Brain microvascular endothelial cell (primary cell): ENCODE measurements at places on chromosomes 12 and 14.

GRCh38 chr12:98772818-98773217 lies 127.7 kb downstream of the APAF1 start:
- DNase-seq = no peak

DNA sequence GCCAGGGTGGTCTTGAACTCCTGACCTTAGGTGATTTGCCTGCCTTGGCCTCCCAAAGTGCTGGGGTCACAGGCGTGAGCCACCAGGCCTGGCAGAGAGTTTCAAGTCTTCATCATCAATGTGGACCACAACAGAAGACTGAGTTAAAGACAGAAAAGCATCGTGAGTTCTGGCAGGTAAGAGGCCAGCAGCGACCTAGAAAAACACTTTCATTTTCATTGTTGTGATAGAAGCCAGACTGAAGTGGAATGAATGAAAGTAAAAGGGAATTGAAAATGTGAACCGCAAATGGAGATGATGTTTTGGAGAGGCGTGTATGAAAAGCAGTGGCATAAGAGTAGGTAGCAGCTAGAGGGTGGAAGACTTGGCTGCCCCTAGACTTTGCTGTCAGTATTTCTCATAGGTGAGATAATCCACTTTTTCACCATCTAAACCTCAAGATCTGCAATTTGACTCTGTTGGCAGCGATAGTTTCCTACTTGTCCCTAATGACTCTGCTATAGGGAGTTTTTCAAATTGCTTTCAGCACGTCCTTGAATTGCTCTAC lies 47.1 kb upstream of the PLEKHA5 start:
- no peak for DNase-seq

DNA sequence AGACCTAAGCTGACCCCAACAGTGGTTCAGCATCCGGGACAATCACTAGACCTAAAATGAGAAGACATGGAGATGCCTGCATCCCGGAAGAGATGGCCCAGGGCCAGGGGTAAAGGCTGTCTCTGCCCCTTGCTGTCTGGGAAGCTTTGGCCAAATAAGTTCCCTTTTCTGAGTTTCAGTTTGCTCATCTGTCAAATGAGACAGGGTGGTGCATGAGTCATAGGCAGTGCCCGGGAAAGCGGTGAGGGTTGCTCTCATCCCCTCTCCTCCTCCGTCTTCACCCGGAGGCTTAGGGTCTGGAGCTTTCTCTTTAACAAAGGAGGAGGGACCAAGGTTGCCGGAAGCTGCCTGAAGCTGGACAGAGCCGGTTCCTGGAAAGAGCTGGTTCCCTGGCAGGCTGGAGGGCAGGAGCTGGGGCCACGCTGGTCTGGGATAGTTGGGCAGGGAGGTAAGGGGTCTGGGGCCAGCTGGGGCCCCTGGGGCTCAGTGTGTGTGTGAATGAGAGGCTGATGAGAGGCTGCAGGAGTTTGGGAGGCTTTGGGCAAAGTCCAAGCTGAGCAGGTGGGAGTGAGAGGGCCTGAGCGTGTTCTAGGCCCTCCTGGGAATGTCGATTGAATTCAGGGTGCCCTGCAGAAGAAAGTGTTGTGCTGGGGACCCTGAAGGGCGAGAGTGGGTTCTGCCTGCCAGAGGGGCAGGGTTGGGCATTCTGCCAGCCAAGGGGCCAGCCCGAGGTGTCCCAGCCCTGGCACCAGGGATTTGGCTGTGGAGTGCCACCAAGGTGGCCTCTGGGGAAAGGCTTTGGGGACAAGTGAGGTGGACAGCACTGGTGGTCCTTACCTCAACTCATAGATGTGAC lies at the start of gene SDSL:
TSS of gene SDSL (plus strand) at position 351 of the 856 bp plus-strand sequence. CDS start 5,603 bp downstream, outside the sequence.
- DNase-seq = peak; percentile 69

DNA sequence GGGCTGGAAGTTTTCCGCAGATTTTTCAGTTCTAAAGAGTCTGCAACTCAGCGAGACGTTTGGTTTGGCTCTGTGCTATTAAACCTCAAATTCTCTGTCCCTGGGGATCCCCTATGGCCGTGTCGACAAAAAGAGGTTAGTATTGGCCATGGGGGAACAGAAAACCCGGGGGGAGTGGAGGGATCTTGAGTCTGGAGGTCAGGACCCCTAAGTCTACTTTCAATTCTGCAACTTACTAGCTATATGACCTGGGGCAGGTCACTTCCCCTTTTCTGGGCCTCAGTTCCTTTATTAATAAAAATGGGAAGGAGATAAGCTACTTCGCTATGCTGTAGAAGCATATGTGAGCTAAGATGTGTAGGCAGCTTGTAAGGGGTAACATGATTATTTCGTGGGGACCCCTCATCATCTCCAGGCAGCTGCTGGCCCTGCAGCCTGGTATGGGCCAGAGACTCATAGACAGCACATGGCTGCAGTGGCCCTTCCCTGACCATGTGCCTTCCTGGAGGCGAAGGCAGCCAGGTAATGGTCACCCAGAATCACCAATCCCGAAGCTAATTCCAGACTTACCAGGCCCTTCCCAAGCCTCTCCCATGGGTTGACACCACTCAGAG lies 8.6 kb downstream of the ASB2 start:
- DNase-seq = no peak

DNA sequence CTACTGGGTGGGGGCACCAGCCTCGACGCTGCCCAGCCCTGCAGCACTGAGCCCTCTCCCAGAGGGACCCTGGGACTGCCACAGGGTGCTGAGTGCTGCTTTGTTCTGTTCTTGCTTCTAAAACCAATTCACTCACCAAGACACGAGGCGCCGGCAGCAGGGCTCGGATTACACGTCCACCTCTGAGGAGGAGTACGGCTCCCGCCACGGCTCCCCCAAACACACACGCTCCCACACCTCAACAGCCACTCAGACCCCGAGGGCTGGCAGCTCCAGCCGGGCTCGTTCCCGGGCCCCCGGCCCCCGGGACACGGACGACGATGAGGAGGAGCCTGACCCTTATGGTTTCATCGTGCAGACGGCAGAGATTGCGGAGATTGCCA lies 24.3 kb downstream of the CEP170B start:
- DNase-seq = no peak

DNA sequence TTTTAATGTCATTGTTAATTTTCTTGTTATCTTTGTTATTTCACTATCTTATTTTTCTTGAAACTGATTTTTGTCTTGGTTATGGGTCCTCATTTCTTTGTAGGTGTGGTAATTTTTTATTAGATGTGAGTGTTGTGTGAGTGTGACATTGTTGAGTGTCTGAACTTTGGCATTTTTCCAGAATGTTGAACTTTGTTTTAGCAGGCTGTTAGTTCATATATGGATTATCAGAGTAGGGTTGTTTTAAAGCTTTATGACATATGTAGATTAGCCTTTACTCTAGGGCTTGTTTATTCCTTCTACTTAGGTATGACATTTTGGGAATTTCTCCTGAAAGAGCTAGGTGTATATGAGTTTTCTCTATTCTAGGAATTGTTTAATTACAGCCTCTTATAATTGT lies 103.9 kb downstream of the ARID2 start:
- no peak for DNase-seq

DNA sequence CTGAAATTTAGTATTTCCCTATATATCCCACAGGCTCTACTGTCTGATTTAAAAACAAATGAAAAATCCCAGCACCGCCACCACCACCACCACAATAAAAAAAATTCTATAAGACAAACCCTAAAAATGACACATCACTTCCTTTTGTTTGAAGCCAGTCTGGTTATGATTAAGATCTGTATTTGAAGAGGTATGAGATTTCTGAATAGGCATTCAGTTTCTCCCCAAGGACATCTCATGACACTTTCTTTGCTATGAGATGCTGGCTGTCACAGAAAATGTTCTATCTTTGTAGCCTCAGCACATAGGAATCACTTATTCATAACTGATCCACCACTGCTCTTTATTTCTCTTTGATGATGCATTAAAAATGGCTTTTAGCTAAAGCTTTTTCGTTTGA lies 1071.0 kb downstream of the SLC6A15 start:
- DNase-seq = peak; percentile 46

DNA sequence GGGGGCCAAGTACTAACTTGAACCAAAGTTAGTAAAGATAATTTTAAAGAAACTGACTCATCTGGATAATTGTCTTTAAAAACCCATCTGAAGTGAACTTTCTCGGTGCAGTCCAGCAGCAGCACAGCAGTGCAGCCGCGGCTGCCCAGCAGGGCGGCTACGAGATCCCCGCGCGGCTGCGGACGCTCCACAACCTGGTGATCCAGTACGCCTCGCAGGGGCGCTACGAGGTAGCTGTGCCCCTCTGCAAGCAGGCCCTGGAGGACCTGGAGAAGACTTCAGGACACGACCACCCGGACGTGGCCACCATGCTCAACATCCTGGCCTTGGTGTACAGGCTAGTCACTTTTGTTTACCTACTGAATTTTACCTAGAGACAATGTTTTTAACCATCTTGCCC lies 33.6 kb downstream of the KLC1 start:
- DNase-seq = no peak

DNA sequence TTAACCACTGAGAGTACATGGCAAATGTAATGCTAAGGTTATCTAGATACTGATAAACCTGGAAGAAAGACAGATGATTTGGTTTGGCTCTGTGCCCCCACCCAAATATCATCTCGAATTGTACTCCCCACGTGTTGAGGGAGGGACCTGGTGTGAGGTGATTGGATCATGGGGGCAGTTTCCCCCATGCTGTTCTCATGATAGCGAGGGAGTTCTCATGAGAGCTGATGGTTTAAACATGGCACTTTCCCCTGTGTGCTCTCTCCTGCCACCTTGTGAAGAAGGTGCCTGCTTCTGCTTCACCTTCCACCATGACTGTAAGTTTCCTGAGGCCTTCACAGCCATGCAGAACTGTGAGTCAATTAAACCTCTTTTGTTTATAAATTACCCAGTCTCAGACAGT lies 14.2 kb downstream of the NOXRED1 start:
- DNase-seq = no peak

GRCh38 chr12:66956300-66956699 lies 277.4 kb upstream of the GRIP1 start:
- DNase-seq = no peak

DNA sequence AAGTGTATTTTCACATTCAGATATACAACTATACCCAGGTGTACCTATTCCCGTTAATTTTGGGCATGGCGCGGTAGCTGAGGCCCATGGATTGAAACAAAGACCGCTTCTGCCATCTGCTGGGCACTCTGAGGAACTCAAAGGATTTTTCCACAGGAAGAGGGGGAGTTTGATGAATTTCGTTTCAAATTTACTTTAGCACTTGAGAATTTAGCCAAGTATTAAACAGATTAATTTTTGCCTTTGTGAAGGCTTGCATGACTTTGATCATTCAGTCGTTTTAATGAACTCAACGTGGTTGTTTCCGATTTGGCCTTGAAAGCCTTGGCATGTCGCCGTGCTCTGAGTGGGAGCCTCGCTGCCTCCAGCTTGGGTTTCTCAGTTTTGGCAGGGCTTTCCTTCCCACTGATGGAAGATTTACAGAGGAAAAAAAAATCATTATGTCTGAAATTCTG lies 153.2 kb upstream of the DDHD1 start:
- DNase-seq = peak; percentile 23

GRCh38 chr14:93949511-93950075 lies 22.4 kb downstream of the FAM181A start:
- DNase-seq = no peak

DNA sequence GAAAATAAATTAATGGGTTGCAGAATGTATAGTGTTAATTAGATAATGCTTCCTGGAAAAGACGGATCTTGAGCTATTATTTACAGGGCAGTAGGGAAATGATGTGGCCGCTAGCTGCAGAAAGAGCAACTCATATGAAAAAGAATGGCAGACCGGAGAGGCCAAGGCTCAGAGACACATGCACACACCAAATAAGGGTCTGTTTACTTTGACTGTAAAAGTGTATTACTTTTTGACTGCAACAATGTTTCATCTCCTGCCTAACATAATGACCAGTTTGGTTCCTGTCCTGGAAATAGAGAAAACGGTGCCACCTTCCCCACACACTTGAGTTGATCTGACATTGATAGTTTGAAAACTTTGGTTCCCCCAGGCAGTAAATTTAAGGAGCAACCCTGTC lies 290.9 kb downstream of the CACNA1C start:
- no peak for DNase-seq

DNA sequence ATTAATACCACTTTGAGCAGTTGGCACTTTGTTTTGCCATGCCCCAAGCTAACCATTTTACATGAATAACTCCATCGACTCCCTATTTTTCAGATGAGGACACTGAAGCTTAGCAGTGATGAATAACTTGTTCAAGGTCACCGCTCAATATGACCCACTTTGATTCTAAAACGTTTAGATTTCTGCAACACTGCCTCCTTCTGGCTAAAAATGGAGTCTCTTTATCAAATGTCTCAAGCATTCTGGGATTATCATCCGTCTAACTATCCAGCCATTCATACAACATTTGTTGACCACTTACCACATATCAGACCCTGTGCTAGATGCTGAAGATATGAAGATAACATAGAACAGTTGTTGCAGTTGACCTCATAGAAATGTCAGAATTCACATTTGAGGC lies 298.0 kb downstream of the PPFIA2 start:
- DNase-seq = no peak

DNA sequence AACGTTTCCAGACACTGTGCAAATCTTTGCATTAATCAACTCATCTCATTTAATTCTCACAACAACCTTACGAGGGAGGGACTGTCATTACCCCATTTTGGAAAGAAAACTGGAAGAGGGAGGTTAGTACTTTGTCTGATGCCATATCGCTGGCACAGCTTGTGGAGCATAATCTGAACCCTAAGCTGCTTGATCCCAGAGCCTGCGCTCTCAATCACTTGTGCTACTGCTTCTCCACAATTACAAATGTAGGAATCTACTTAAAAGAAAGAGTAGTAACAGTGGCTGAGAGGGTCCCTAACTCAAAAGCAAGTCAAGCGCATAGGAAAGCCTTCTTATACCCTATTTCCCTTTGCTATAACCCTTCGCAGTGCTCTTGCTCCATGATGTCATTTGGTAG lies 3.2 kb downstream of the EFS start:
- no peak for DNase-seq

DNA sequence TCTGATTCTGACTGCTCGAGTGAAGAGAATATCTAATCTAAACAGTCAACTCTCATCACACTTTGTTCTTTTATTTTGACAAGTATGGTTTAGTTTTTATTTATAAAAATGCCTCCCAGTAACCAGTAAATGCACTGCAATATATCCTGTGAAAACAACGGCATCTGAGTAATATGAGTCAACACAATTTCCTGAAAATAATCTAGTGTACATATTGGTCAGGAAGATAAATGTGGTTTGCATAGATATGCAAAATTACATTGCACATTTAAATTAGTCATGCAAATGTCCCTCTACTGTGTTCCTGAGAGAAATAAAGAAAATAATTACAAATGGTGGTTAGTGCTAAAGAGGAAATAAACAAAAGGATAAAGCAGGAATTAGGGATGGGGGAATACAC lies 1190.7 kb upstream of the SEL1L start:
- DNase-seq = no peak

DNA sequence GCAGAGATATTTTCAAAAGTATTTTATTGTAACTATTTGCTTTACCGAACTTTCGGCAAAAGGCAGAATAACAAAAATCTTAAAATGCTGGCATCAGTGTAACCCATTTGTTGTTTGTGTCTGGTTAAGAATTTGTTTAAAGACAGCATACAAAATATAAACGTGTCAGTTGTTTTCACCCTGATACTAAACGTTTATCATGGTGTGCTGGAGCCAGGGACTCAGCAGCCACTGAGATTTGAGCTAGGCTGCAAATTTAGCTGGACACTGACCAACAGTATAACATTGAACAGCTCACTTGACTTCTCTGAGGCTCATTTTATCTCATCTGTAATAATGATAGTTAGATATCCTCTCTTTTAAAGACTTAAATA lies 183.7 kb downstream of the TMTC3 start:
- peak; percentile 54 for DNase-seq

GRCh38 chr12:66187821-66188220 lies 1.2 kb upstream of the IRAK3 start:
- DNase-seq = no peak

GRCh38 chr14:59061292-59061691 lies 127.2 kb upstream of the DAAM1 start:
- no peak for DNase-seq
